ENCODE measurements at places on chromosomes 1 and 21.

DNA sequence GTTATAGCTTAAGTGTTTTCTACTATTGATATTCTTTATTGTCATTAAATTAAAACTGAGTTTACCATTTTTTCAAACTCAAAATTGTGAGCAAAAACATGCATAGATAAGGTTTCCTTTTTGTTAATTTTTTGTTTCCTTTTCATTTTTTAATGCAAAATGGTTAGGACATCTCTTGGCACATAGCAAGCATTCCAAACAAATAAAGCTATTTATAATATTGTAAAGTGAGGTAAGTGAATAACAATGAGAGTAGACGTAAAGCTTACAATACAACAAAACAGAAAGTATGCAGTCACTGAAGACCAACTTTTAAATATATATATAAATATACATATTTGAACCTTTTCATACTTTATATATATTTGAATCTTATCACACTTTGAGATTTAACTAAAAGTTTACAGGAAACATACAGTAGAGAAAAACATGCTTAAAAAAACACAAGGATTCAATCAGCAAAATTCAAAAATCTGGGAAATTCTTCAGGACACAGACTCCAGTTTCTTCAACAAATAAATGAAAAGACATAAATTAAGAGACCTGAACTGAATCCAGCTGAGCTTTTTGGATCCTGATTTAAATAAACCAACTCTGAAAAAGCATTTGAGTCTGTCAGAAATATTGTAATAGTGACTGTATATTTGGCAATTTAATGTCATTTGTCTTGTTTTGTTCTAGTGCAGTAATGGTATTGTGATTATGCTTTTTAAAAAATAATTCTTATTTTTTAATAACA lies 67.5 kb upstream of the SAMSN1 start:
- DNase-seq: no peak

DNA sequence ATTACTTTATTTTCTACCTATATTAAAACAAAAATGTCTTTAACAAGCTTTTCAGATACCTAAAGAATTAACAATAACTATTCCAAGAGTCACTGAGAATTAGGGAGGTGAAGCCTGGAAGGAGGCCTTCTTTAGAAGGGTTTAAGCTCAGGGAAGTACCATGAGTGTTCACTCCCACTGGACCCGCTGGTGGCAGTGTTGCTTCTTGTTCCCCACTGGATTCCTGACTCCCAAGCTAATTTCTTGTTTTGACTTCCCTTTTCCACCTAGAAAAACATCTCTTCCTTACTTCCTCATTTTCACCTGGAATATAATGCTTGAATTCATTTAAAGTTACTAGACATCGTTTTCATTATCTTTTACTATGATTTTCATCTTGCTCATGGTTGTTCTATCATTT lies 264.2 kb downstream of the HMCN1 start:
- DNase-seq: no peak

GRCh38 chr1:176033881-176034280 lies 173.2 kb downstream of the COP1 start:
- DNase-seq: no peak

- DNase-seq: no peak
Observed at GRCh38 chr1:119364640-119365039, 3.9 kb upstream of the HAO2 start.

- no peak for DNase-seq
Observed at GRCh38 chr1:155051342-155051776, 243 bp downstream of the ADAM15 start.

DNA sequence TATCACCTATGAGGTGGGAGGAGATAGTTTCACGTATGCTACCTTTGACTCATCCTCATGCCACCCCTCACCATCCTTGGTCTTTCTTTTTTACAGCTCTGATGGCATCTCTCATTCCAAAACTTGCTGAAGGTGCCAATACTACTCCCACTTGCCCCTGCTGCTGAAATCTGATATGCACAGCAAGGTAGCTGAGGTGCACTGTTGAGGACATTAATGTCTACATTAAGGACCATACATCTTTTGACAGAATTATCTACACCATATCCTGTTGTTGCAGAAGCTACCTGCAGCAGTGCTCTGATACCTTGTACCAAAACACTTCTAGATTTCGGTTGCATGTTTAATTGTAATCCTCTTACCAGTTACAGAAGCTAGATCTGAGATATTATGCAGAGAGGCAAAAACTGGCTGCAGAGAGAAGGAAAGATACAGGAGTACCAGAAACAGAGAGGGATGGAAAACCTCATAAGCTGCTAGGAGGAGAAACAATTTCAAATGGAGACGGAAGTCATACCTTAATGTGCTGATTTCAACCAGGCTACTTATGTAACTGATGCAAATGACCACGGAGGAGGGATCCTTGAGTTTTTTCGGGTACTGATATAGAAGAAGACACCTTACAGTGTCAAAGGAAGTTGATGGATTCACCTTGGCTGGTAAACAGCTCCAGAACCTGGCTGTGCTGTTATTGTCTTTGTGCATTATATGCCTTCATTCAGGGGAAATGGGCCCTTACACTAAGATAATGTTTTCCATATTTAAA lies 19.3 kb upstream of the PTPRC start:
- DNase-seq: no peak

DNA sequence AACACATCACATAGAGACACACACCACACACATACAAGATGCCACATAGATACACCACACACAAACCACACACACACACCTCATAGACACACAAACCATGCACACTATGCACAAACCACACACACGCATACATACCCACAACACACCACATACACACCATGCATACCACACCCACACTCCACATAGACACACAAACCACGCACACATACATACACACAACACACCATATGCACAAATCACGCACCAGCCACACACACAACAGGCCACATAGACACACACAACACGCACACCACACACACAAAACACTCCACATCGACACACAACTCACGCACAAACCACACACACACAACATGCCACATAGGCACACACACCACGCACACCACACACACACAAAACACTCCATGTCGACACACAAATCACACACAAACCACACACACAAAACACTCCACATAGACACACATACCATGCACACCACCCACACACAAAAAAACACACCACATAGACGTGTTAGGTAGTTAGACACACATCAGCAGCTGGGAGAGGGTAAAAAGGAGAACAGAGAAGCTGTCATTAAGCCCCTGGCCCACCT lies 49.5 kb upstream of the SLC19A1 start:
- no peak for DNase-seq

GRCh38 chr21:36141513-36141925 lies 6.6 kb downstream of the CBR3 start:
- peak; percentile 83 for DNase-seq

- no peak for DNase-seq
Observed at GRCh38 chr21:39908265-39908923, 41.2 kb downstream of the PCP4 start.

DNA sequence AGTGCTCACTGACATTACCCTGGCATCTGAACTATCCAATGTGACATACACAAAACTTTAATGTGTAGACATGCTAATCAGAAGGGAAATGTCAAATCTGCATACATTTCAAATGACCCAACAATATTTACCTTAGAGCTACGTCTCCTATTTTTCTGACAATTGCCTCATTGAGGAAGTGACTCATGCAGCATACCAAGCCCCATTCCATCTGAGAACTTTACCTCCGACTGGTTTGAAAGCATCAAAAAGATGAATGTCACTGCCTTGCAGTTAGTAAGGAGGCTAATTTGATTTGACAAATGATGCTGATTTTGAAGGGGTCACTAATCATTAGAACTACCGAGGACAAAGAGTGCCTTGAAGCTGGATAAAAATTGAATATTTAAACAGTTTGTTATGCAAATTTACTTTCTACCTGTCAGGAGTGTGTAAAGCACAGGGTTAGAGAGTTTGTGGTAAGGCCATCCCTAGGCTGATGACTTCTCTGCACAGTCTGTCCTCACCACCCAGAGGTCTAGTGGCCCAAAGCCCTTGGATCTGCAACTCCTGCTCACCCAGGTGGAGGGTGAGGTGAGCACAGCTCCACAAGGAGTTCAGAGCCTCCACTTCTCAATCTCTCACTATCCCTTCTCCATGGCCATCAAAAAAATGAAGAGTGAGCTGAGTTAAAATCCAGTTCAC lies 500.3 kb upstream of the C1orf87 start:
- no peak for DNase-seq

- DNase-seq: no peak
Observed at GRCh38 chr1:51564124-51564523, 45.1 kb upstream of the EPS15 start.

DNA sequence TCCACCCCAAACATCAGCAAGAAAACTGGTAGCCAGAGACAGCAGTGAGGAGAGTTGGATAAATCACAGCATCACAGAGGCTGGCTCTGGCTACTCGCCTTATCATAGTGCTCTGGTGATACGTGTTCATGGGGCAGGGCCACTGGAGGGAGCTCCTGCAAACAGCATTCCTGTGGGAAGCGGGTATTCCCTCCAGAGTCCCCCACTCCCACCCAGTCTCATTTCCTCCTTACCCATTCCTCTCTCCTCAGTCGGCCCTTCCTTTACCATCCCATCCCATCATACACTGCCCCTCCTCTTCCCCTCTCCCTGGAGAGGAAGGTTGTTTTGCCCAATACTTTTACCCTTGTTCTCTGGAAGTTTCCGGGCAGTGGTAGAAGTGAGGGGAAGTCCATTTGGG lies 7.1 kb downstream of the NHLH2 start:
- DNase-seq: no peak

GRCh38 chr1:17588048-17588871 lies 48.8 kb downstream of the ARHGEF10L start:
- no peak for DNase-seq

GRCh38 chr1:2821966-2822620 lies 20.6 kb upstream of the TTC34 start:
- peak; percentile 26 for DNase-seq

DNA sequence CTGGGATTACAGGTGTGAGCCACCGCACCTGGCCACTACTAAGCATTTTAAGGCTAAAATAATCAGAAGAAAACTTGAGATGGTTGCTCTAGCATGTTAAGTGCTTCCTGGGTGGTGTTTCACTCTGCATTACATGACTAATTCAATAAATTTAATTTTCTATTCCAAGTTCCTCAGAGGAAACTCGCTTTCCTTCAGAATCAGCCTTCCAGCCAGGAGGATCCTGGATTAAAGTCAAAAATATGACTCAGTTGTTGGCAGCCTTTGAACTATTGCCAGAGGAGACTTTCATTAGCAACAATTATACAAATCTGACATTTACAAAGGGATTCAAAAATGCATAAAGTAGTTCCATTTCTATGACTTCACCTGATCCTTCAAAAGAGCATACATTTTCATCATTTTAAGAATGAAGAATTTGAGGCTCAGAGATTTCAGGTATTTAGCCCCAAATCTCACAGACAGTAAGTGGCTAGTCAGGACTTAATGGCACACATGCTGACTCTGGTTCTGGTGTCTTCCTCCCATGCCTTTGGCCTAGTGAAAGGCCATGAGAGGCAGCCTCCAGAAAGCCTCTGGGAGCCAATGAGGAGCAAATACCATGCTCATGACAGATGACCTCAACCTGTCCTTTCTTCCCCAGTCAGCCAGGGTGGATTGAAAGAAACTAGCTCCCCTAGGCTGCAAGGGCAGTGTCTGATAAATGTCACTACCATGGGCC lies 115.7 kb downstream of the MAP3K21 start:
- no peak for DNase-seq

GRCh38 chr1:167328816-167329483 lies 108.3 kb downstream of the POU2F1 start:
- no peak for DNase-seq

DNA sequence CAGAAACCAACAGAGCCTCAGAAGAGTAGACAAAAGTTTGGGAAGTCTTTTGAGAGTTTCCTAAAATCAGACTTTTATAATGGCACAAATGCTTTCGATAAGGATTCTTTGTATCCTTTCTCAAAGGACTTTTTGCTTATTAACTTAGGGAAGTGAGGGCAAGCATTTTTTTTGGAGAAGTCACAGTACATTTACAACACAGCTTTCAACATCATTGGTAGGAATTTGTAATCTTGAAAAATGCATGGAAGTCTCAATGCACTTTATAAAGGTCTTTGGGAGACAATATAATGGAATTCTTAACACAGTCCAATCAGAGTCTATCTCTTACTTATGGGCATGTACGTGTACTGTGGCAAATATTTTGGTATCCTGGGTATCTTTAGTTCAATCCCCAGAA lies 325.8 kb upstream of the NR5A2 start:
- no peak for DNase-seq

- DNase-seq: no peak
Observed at GRCh38 chr1:37515185-37516034, 844 bp upstream of the MEAF6 start.

DNA sequence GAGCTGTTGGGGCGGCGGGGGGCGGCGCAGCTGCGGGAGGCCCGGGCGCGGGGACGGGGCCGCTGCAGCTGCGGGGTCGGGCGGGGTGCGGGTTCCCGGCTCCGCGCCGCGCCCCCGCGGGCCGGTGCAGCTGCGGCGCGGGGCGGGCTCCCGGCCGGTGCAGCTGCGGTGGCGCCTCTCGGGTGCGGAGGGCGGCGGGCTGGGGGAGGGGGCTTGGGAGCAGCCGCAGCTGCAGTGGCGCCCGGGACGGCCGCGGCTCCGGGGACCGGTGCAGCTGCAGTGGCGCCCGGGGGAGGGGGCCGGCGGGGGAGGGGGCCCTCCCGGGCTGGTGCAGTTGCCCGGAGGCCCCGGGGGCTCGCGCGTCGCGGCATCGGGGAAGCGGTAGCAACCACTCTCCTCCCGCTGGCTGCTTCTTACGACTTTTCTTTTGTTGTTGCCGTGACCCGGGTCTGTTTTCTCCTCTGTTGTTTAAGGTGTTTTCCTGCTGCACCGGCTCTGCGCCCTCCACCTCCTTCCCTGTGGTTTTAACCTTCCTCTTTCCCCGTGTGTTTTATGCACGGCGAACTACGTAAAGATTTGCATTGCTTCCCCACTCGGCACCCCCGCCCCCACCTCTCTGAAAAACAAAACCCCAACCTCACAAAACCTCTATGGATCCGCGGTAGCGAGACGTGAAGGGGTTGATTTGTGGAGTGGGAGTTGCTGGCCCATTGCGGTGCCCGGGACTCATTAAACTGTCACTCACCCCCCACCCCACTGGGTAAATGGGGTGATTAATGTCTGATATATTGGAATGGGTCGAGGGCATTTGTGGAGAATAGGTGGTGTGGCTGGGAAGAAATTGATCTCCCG lies 1.7 kb upstream of the ZBTB18 start:
- peak; percentile 41 for DNase-seq

GRCh38 chr21:34911360-34911759 lies 137.7 kb downstream of the RUNX1 start:
- no peak for DNase-seq

DNA sequence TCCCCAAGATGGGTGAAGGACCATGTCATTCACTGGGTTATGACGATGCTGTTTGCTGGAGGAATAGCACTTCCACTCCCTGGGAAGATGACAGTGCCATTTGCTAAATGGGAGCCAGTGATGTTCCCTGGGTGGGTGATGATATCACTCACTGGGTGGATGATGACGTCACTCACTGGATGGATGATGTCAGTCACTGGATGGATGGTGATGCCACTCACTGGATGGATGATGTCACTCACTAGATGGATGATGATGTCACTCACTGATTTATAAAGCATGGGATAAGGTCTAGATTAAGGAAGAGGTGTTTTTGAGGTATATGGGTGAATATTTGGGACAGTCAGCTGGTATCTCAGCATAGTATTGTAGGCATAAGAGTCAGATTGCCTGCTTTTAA lies 457.2 kb downstream of the AJAP1 start:
- DNase-seq: no peak

GRCh38 chr1:183889095-183889494 lies 84.2 kb downstream of the RGL1 start:
- no peak for DNase-seq

GRCh38 chr1:1000357-1001056 lies 610 bp upstream of the HES4 start:
- DNase-seq: peak; percentile 75

- no peak for DNase-seq
Observed at GRCh38 chr1:233033361-233033760, 83.0 kb downstream of the NTPCR start.
